SK-N-SH (cell line): ENCODE measurements at places on chromosomes 16 and 17. TPM values are rescaled to one million over a fixed set of nuclear protein-coding genes. Genes with fewer than 3 reads are reported as not detected.
A peak's percentile ranks its signal among the peaks of the same experiment; 100 is the strongest.

Gene OR3A3
- polyA plus RNA-seq, result not detected in 2 replicates

GRCh38 chr17:39737760-39738567 is at the start of gene GRB7:
Gene GRB7 (plus strand): TSS chr17:39737938. CDS start chr17:39742302, 4,364 bp downstream.
- peak; percentile 33 for DNase-seq

GRCh38 chr17:49441578-49441977 is 26.9 kb upstream of the PHB1 start:
- DNase-seq, result no peak

DNA sequence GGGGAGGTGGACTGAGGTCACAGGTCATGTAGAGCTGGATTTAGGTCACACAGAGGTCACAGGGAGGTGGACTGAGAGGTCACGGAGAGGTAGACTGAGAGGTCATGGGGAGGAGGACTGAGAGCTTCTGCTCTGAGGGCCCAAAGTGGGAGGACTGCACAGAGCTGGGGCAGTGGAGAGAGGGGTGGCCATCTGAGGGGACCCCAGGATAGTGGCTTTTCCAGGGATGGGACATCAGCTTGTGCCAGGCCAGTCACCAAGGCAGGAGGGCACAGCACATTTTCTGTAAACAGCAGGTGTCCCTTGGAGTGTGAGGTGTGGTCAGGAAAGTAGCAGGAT is 26.1 kb upstream of the JPT2 start:
- peak; percentile 42 for DNase-seq

DNA sequence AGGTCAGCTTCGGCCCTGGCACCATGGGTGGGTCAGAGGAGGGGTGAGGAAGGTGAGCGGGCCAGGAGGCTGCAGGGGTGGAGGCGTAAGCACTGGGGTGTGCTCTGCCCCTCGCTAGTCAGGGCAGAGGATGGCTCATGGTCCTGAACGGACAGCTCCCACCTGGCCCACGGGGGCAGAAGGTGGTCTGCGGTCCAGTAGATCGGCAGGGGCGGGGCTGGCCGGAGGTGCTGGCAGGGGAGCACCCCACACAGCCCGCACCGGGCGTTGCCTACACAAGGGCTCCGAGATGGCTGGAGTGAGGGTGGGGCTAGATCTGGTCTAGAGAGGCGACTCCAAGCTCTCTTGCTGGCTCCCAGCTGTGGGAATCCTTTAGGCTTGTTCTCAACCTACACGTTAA is 8.2 kb downstream of the NPTX1 start:
- peak; percentile 62 for DNase-seq

DNA sequence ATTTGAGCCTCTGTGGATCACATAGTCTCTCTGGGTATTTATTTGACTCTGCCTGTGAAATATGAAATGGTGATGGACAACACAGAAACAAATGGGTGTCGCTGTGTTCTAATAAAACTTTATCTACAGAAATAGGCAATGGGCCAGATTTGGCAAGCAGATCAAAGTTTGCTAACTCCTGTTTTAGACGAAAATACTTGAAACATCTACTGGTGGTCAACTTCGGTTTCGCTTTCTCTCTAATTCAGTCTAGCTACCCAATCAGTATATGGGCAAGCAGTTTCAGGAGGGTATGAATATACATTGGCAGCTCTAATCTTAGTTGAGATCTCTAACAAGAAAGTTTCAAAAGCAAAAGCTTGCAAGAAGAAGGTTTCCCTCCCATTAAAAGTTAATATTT is 60.1 kb upstream of the DYNLRB2 start:
- no peak for DNase-seq

DNA sequence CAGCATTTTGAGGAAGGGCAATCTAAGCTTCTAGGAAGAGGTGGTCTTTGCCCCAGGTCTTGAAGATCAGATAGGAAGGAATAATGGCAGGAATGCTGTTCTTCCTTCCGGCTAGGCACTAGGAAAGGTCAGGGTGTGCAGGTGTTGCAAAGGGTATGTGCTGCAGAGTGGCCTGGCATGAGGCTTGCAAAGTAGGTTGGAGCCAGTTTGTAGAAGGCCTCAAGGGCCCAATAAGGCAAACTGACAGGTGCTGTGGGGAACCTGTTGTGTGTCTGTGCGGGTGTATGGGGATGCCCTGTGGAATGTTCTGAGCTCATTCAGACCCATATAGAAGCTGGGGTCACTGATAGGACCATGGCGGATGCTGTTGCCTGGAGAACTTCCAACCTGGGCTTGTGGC is 12.7 kb downstream of the MSI2 start:
- no peak for DNase-seq

DNA sequence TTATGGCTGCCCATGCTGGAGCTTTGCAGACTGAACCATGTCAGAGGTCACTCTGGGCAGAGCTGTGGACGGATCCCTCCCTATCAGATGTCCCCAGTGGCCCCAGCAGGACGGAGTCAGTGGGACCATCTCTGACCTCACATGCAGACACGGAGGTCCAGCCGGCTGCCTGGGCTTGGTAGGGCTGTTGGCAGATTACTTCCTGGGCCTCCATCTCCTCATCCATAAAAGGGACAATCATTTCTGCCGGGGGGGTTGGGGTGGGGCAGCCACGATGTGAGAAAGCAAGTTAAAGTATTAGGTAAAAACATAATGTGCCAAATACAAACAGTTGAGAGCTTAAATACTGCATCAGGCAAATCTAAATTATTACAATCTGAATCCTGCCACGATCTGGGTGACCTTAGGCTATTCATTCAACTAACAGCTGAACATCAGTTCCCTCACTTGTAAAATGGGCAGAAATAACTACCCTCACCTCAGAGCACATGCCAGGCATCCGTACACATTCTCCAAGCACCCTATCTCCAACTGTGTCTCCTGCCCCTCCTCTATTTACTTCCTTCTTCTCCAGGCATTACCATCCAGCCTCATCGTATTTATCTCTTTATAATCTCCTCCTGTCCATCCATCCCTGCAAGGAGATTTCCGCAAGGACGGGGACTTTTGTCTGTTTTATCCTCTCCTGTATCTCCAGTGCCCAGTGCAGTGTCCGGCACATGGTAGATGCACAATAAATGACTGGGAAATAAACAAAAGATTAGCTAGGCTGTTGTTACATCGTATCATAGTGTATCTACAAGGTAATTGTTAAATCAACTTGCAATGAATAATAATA is 192.3 kb upstream of the FOXF1 start:
- no peak for DNase-seq

Gene FOXN1
- not detected in 2 replicates for polyA plus RNA-seq

Gene UMOD
- polyA plus RNA-seq, result not detected in 2 replicates

GRCh38 chr16:84635702-84636101 is 12.6 kb upstream of the KLHL36 start:
- no peak for DNase-seq

DNA sequence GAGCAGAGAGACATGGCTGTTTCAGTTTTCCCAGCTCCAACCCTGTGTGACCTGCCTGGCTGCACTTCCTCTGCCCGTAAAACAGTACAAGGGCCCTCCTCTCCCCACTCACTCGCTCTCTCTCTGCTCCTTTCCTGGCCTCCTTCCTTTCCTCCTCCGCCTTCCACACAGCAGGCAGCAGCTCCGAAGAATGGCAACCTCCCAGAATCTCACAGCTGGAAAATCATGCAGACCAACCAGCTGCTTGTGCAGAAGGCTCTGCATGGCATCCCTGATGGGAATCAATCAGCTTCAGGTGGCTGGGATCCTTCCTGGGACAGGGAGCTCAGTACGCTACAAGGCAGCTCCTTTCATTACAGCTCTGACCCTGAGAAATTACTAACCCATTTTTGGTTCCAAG is 27.4 kb downstream of the TMEM132E start:
- DNase-seq, result no peak

Gene CDH13
- polyA plus RNA-seq, result 93.0 and 107 TPM in 2 replicates

GRCh38 chr17:27540318-27541101 is 84.3 kb downstream of the KSR1 start:
- no peak for DNase-seq

DNA sequence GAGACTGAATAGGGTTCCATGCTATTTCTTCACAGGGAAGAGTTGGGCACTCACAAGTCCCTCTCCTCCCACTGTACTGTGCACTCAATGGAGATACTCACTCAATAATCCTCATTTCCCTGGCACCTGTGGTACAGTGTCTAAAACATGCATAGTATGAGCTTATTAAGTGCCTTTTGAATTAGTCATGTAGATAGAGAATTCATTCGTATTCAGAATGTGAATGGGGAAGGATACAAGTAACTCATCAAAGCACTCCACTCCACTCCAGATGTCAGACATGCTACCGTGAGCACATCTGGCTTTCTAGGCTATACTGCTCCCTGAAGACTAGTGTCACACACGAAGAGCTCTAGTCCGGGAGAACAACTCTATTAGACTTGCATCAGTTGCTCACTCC is 6.3 kb downstream of the C17orf75 start:
- no peak for DNase-seq

GRCh38 chr17:6668727-6669425 is 17.3 kb downstream of the C17orf100 start:
- no peak for DNase-seq

Gene SPNS2
- polyA plus RNA-seq, result 0.08 TPM in 1 of 2 replicates, not detected in the other

GRCh38 chr17:4476511-4477070 is 22.1 kb upstream of the SPNS2 start:
- no peak for DNase-seq

DNA sequence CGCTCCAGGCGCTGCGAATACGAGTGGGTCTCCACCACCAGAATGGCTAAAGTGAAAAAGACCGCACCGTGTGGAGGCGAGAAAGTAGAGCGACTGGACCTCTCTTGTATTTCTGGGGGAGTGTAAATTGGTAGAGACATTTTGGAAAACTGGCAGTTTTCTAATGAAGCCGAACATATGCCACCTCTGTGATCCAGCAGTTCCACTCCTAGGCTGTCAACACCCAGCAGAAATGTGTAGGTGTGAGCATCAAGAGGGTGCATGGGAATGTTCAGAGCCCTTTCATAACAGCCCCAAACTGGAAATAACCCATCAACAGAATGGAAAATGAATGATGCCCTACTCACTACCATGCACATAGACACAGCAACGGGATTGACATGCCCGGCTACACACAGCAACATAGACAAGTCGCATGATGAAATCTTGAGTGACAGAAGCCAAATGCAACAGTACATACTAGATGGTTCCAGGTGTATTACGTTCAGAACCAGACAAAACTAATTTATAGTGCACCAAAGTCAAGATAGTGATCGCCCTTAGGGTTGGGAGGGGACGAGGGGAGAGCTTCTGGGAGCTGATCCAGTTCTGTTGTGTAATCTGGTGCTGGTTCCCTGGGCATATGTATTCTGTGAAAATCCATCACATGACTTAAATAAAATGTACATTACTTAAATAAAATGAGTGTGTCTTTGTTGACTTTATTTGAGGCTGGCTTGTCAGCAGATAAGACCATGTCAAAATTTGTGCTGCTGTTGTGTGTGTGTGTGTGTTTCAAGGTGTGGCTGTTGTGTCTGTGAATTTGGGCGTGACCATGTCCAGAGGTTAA is 877 bp upstream of the BCL7C start:
- DNase-seq, result no peak

Gene ACE
- 6.3 and 12.1 TPM in 2 replicates for polyA plus RNA-seq

Gene RHBDF1
- 49.1 and 54.1 TPM in 2 replicates for polyA plus RNA-seq

DNA sequence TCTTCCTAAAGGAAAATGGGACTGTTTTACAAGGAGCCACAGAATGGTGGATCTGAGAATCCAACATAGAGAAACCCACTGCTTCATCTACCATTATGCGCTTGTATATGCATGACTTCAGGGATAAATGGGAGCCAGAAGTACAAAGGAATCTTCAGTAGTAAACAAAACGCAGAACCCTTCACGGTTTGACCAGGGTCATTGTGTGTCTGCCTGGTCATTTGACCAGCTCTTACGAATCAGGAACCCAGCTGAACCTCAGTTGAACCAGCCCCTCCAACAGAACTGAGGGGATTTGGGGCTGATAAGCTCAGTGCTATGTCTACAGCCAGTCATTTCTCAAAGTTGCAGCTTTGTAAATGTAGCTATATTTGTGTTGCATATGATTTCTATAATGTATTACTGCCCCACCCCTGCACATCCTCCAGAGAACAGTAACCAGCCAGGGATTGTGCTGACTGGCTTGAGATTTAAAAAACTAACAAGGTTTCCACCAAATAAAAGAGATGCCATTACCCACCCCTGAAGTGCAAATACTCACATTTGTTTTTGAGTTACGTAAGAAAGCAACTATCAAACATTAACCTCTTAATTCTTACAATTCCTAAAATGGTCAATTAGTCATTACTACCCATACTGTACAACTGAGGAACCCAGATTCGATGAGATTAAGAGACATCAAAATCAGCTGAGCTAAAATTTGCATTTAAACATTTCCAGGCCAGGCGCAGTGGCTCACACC is 6.3 kb downstream of the CMTM4 start:
- DNase-seq, result no peak

Gene KRT222
- not detected in 2 replicates for polyA plus RNA-seq

GRCh38 chr16:12899529-12900143 is 1.8 kb upstream of the SHISA9 start:
- no peak for DNase-seq

GRCh38 chr17:44132275-44132821 is 8.9 kb upstream of the HDAC5 start:
- DNase-seq, result no peak

DNA sequence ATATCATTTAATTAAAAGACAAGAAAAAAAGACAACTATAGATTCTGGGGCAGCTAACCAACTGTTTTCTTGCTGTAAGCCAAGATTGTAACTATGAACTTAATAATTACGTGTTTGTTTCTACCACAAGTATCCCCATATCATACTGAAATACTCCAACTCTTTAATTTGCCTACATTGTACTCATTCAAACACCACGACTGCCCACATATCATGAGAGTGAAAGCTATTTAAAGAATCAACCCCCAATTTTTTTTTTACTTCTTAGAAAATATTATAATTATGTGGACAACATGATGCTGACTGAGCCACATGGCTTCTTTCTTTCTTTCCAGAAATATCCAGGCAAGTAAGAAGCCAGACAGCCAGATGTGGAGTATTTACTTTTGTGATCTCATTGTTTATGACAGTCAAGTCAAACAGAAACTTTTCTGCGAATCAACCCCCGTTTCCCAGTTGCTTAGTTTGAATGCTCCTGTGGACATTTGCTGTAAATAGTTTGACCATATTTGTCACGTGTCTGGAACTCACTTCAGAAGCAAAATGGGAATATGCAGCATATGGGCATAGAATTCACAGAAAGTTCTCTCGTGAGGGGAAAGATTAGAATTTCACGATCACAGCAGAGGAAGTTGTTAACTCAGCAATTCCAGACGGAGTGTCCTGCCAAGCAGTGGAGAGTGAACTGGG is 126.8 kb upstream of the PSMD7 start:
- no peak for DNase-seq

- no peak for DNase-seq
These were observed 9.4 kb downstream of the MPP3 start for GRCh38 chr17:43823350-43824084.
